ENCODE measurements at places on chromosomes 5 and 9. TPM values are rescaled to one million over a fixed set of nuclear protein-coding genes. Genes with fewer than 3 reads are reported as not detected.

DNA sequence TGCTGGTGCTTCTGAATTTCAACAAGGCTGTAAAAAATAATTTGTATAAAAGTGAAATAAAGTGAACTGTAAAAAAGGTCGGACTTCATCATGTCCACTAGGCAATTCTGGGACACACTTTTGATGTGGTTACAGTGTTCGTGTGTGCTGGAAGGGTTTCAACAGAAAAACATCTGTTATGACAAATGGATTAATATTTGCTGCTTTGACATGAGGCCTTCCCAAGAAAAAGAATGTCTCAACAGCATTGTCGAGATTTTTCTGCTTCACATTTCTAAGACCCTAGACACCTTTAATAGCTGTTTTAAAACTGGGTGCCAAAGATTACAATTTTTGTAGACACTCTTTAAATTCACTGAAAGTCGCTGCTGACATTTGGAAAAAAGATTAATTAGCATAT lies 216.6 kb downstream of the SLC12A2 start:
- DNase-seq, result no peak

DNA sequence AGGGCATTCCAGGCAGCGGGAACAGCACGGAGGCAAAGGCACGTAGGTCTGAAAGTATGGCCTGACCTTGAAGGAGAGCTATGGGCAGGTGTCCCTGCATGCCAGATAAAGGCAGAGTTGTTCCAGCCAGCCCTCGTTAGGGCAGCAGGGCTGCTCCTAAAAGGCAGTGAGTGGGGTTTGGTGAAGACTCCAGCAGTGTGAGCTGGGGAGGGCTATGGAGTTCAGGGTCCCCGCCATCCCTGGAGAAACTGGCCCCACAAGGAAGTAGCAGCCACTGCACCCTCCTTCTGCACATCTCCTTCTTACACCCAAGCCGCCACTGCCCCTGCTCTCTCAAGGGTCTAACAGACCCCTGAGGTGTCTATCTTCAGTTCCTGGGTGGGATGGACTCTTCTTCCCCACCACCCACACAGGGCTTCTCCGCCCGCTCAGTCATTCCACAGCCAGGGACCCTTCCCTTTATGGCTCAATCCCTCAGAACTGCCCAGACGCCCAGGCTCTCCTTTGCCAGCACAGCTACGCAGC lies 1.4 kb downstream of the AKNA start:
- DNase-seq, result no peak

DNA sequence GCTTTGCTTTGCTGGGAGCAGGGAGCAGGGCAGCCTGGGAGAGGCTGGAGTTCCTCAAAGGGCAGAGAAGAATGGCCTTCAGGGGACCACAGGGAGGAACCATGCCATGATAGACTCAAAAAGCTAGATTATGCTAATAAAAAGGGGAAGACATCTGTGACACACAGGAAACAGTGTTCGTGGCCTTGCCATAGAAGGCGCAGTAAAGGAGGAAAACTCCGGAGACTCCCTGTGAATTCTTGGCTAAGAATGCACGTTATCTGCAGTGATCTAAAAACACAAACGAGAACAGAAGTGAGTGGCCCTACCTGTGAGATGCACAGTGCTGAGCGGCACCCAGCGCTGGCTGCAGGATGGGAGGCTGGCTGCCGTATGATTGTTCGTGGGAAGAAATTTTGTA lies 15.9 kb upstream of the LTC4S start:
- no peak for DNase-seq

BBLN gene
- 177 TPM for total RNA-seq

DNA sequence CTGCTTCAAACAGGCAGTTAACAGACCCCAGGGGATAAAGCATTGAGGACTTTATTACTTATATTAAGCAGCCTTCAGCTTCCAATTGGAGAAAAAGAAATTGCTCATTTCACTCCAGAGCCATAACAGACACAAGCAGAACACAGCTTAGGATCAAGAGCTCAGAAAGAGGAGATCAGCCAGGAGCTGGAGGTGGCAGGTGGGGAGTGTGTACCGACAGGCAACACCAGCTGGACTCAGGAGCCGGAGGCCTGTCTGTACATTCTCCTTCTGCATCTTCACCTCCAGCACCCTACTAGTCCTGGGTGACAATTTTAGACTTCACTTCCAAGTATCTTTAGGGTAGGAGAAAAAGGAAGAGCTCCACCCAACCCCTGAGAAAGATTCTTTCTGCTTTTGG lies 35.8 kb downstream of the NRG2 start:
- DNase-seq, result no peak

GRCh38 chr9:90808890-90809685 lies 7.5 kb downstream of the SYK start:
- DNase-seq, result no peak

CCDC171 gene
- total RNA-seq, result 0.27 TPM

IL11RA gene
- total RNA-seq, result 4.3 TPM

DNA sequence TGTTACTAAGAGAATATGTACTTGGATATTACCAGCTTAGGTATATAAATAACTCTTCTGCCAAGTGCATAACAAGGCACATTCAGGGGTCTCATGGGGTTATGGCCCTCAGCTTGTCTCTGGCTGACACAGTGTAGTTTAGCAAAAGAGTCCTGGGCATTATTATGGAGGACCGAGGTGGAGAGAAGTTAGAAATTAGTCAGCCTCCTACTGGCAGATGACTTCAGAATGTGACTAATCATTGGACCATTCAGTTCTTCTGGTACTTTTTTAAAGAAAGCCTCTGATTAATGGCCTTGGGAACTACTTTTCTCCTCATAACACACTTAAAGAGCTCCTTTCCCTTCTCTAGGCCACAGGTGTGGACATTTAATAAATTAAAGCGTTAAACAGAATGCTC lies 178.9 kb downstream of the SH3GL2 start:
- DNase-seq, result no peak

PTGS1 gene
- 7.2 TPM for total RNA-seq

IQGAP2 gene
- total RNA-seq, result 17.4 TPM

- no peak for DNase-seq
Measured at GRCh38 chr9:113363336-113363735, 13.4 kb downstream of the HDHD3 start.

GPR151 gene
- total RNA-seq, result not detected

SLC25A25 gene
- total RNA-seq, result 30.7 TPM

PRUNE2 gene
- 0.07 TPM for total RNA-seq

DNA sequence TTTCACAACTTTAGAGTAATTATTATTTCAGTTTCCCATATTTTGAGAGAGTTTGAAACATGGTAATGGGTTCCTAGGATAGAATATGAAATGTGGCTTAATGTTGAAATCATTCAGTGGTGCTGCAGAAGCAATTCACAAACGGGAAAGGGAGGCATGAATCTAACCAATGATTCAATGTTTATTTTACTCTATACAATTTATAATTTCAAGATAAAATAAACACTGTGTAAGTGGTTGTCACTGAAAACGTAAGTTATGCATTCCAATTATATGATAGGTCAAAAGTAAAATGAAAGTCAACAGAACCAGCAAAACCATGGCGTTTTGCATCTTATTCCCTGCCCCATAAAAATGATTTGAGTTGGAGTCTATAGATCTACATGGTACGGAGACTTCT lies 1207.1 kb upstream of the CDH18 start:
- DNase-seq, result no peak

DNA sequence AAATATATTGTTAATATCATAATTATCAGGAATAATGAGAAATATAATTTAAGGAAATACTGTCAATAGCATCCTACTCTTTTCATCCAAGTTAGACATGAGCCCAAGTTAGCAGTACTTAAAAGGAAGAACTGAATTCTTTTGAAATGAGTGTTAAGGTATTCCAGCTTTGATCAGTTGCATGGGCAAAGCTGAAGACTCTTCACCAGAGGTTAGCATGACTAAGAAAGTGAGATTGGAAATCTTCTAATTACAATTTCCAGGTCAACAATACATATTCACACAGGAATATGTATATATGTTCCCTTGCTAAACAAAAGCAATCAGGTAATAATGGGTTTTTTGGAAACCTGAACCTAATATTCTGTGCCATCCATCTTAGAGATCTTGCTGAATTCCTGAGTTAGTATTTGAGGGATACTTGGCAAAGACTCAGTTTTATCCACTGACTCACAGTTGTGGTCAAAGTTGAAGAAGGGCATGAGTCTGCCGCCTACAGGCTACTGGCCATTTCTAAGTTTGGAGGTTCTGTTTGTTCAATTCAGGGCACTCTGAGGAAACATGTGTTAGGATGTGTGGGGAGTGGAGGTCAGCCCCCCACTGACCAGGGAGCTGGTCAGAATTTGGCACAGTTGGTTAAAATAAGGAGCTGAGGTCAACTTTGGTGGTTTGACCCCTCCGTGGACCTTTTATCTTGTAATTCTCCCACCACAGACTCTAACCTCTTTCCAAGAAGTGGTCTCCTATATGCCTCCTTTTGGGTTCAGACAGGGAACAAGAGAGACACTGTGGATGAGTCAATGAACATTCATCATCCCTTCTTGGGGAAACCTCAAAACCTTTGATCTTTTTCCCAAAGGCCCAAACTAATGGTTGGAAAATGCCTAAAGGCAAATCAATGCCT lies 118.3 kb downstream of the PIK3R1 start:
- DNase-seq, result peak; percentile 75

DNA sequence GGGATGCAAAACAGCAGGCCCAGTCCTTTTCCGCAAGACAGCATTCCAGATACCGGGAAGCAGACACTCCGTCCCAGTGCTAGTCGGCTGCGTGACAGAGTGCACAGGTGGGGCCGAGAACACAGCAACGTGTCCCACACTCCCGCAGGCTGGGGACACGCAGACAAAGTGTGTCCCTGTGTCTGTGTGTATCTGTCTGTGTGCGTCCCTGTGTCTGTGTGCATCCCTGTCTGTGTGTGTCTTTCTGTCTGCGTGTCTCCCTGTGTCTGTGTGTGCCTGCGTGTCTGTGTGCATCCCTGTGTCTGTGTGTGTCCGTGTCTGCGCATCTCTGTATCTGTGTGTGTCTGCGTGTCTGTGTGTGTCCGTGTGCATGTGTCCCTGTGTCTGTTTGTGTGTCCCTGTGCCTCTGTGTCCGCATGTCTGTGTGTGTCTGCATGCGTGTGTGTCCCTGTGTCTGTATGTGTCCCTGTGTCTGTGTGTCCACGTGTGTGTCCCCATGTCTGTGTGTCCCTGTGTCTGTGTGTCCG lies 137.0 kb downstream of the MRPL36 start:
- no peak for DNase-seq

PCDHB3 gene
- total RNA-seq, result not detected

MARCHF11 gene
- total RNA-seq, result not detected

F12 gene
- 18.3 TPM for total RNA-seq

DNA sequence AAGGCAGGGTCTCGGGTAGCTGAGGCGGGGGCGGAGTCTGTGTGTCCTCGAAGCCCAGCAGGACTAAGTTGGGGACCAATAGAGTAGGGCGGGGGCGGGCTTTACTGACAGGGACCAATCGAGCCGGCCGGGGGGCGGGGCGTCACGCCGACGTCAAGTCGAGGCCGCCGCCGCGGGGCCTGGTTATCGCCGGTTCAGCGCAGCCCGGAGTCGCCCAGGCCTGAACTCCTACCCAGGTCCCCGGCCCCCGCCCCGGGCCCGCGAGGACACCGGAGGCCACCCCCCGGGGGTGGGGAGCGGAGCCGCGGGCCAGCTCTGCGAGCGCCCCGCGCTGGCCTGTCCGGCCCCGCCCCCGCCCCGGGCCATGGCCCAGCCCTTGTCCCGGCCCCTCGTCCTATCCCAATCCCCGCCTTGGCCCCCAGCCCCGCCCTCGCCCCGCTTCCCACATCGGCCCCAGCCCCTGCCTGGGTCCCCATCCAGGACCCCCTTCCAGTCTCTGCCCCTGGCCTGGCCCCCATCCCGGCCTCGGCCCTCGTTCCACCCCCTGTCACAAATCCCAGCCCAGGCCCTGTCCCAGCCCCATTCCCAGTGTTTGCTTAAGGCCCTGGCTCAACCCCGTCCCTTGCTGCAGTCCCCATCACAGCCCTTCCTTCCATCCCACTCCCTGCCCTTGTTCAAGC lies at the start of gene TMEM8B:
TMEM8B (plus strand) TSS at position 145 of the 680 bp plus-strand sequence; CDS start at position 365, 220 bp downstream.
- DNase-seq, result peak; percentile 89

GRCh38 chr5:100276071-100276470 lies 259.1 kb upstream of the FAM174A start:
- no peak for DNase-seq

- no peak for DNase-seq
Measured at GRCh38 chr9:68567565-68567964, 26.9 kb upstream of the TMEM252 start.

DNA sequence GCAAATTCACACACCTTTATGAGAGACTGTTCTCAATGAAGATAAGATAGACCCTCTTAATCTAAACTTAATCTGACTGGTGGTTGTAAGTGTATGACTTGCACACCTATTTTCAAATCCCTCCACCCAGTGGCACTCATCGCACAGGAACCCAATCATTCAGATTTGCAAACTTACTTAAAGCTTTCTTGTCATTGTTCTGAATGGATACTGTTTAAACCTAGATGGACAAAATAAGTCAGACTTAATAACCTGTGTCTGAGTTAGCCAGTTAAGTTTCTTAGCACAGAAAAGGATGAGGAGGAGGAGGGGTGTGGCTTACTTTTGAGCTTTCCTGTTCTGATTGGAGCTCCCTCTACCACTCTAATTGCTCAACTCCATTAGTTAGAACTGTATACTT lies 252.4 kb upstream of the CCNH start:
- no peak for DNase-seq

GRCh38 chr9:38164659-38165221 lies 95.7 kb upstream of the SHB start:
- no peak for DNase-seq

DNA sequence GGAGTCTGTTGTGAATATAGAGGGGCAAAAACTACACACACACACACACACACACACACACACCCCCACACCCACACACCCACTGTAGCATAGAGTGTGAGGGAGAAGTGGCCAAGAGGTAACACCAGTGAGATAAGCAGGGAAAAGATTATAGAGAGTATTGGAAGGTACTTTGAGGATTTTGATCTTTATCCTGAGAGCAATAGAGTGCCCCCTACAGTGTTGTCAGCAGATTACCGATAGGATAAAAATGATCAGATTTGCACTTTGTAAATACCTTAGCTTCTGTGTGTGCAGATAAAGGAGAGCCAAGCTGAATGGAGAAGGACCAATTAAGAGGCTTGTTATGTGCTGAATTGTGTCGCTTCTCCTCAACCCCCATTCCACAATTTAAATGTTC lies 32.3 kb downstream of the ERCC6L2 start:
- DNase-seq, result no peak

- no peak for DNase-seq
Measured at GRCh38 chr9:23088932-23089364, 642.3 kb downstream of the DMRTA1 start.

GRCh38 chr9:93654351-93654961 lies 78.1 kb downstream of the PHF2 start:
- no peak for DNase-seq

- DNase-seq, result no peak
Measured at GRCh38 chr5:95621839-95622629, 2.1 kb downstream of the GPR150 start.

FBP2 gene
- total RNA-seq, result not detected

PHF24 gene
- not detected for total RNA-seq

- no peak for DNase-seq
Measured at GRCh38 chr9:77023726-77024125, 4.3 kb downstream of the FOXB2 start.

- DNase-seq, result no peak
Measured at GRCh38 chr9:134811079-134811672, 69.4 kb upstream of the FCN2 start.

- peak; percentile 95 for DNase-seq
Measured at GRCh38 chr5:151213803-151214613, 9.9 kb downstream of the CCDC69 start.

- no peak for DNase-seq
Measured at GRCh38 chr5:88661806-88662207, 221.2 kb downstream of the MEF2C start.
